ENCODE measurements at places on chromosomes 1 and 21.

DNA sequence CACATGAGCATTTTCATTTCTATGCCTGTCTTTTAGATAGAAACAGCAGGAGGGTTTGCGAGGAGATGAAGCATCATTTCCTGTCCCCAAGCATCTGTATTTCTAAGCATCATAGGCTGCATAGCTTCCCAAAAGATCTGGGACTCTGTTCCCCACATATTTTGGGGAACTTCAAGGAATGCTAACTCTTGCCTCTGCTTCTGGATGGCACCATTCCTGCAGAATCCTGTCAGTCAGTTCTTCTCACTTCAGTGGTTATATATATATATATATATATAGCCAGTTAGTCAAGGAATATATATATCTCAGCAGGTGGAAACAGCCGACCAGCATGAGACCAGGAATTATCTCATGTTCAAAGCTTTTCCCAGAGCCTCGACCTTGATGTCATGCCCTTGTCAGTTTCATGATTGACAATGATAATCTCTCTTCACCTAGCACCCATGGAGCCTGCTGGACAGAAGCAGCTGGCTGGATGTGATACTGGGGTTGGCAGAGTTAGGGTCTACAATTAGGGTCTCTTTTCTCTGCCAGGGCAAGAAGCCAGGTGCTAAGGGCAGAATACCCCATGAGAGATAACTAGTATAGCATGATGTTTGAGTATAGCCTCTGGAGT, 2.4 kb downstream of the PFKFB2 start:
- DNase-seq: no peak

- no peak for DNase-seq
Measured at GRCh38 chr1:34470401-34470800, 284.4 kb upstream of the GJB5 start.

- no peak for DNase-seq
Measured at GRCh38 chr1:202987922-202988583, 19.1 kb upstream of the TMEM183A start.

DNA sequence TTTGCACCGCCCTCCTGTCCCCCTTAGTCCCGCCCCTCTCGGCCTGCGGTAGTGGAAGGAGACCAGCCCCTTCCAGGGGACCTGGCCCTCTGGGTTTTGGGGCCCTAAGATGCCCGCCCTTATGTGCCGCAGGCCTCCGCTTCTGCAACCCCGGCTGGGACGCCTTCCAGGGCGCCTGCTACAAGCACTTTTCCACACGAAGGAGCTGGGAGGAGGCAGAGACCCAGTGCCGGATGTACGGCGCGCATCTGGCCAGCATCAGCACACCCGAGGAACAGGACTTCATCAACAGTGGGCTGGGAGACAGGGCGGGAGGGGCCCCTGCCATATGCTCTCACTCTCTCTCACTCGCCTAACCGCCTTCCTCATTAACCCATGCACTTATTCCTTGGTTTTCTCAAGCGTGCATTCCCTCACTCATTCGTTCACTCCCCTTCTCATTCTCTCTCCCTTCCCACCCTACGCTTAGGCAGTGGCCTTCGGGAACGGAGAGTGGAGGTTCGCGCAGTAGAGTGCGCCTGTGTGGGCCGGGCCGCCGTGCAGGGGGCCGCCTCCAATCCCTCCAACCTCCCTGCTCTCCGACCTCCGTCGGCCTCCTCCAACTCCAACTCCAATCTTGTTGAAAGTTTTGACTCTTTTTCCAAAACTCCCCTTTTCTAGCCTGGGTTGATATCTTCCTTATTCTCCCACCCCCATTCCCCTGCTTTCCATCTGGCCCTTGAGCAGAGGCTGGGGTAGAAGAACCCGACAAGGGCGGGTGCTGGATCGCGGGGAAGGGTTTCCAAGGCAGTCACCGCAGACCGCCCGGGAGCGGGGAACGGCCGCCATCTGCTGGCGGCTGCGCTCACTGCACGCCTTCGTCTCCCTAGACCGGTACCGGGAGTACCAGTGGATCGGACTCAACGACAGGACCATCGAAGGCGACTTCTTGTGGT, 15.2 kb downstream of the BCAN start:
- DNase-seq: peak; percentile 94

DNA sequence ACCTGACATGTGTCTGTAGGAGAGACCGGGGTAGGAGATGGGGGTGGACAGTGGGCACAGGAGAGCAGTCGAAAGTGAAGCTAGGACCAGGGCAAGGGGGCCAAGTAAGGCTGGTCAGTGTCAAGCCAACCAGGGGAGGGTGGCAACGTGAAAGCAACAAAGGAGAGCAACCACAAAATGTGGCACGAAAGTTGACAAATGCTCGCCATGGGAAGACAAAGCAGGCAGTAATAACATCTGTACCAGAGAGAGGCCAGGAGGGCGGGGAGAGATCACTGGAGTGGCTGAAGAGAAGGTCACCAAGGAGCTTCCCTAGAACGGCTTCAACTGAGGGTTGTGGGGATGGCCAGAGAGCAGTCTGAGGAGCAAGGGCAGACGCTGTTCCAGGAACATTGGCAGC, 17.0 kb downstream of the QSOX1 start:
- DNase-seq: no peak

DNA sequence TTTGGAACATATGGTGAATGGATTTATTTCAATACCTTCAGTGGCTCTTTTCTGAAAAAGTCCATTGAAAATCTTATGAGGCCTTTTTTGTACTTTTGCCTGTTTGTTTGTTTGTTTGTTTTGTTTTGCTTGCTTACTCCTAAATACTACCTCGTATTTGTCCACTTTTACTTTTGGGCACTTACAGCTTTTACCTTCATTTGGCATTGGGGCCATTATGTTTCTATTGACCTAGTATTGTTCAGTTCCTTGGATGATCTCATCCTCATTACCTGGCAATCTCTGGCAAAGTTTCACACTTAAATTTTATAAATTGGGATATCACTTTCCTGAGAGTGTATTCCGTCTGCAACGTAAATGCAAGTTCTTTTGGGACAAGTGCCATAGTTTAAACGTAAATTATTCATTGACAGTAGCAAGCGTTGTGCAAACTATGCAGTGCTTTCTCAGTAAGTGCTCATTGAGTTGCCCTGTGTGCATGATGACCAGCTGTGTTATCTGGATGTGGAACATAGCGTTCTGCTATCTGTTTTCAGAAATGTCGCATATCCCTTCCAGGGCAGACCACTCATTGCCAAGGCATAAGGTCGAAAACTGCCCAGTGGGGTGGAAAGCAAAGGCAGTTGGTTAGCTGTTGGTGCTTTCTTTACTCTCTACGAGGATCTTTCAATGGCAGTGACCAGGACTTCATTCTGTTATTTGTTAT, 51.1 kb downstream of the LRRC8D start:
- no peak for DNase-seq

GRCh38 chr1:80447526-80447925, 1353.2 kb upstream of the ADGRL2 start:
- DNase-seq: no peak
